ENCODE measurements at places on chromosomes 7 and 10.

DNA sequence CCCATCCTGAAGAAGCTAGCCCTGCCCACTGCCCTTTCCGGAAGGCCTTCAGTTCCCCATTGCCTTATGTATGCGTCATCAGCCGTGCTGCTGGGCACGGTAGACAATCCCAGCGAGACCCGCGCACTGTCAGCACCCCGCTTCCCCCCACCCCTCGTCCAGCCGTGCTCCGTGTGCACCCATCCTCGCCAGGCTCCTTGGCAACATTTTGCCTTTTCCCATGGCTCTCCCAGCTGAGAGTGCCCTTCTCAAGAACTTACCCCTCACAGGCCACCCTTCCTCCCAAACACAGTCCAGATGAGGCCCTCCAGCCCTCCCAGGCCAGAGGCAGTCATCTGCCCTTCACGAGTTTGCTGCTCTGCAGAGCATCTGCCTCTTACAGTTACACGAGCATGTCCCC, 633.8 kb upstream of the FOXK1 start:
- no peak for DNase-seq

DNA sequence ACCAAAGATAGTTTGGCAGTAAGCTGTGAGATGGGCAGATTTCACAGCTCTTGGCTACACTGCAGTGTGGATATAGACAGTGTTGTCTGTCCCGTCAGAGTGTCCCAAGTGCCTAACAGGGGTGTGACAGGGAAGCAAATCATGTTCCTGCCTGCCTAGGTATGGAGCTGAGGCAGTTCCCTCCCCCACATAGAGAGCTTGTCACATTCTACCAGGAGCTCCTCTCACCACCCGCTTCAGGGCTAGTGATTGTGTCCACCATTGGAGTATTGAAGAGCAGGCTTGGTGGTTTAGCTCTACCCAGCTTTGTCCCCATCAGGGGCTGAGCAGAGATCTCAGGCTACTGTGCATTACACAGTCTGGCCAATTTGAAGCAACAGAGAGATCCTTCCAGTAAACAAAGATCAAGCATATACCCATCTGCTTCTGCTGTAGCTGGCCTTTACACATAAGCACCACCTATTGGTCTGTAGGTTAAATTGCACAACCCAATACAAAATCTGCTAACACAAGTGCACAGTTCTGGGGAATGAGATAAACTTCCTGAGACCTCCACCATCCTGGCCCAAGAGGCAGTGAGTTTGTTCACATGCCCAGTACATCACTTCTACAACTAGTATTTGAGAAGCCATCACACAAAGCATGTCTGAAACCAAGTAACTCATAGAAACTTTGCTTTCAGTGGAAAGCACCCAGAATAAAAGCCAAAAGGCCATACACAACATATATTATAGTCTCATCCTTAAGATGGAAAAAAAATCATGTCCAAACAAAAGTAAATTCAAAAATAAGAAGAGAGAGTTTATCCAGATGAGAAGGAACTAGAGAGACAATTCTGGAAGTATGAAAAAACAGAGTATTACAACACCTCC, 67.3 kb downstream of the GLCCI1 start:
- no peak for DNase-seq

- DNase-seq, result no peak
Measured at GRCh38 chr10:26802527-26802926, 58.2 kb downstream of the ABI1 start.

GRCh38 chr7:147569116-147569913, 1021.3 kb upstream of the C7orf33 start:
- no peak for DNase-seq

- no peak for DNase-seq
Measured at GRCh38 chr10:73591935-73592699, 975 bp upstream of the USP54 start.

- DNase-seq, result no peak
Measured at GRCh38 chr7:22066522-22066921, 120.8 kb upstream of the CDCA7L start.

DNA sequence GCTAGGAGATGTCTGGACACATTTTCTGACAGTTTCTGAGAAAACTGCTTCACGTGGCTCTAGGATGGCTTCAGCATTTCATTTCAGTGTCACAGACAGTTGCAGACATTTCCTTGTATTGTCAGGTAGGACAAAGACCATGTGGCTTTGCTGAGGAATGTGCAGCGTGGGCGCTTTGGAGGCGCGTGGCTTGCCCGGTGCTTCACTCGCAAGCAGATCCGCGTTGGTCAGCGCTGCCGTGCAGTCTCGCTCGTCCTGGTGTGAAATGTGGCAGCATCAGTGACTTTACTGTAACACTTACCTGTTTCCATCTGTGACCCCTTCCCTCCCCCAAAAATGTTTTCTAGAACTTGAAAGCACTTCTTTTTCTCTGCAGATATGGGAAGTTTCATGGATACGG, 340.5 kb downstream of the SDK1 start:
- DNase-seq, result no peak

DNA sequence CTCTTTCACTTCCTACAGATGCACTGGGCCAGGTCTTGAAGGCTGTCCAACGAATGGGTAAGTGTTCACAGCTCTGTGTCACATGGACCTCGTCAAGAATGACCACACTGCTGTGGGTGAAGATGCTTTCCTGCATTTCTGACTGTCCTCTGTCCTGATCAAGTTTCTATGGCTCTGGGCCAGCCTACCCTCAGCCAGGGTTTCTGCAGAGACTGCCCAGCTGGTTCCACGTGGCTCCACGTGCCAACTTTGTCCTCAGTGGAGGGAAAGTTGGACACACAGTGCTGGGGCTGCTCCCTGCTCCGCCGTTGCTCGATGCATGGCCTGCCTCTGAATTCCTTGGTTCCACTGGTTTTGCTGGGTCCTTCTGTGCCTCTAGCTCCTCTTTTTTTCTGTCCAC, 152.3 kb downstream of the EGFR start:
- DNase-seq, result no peak

DNA sequence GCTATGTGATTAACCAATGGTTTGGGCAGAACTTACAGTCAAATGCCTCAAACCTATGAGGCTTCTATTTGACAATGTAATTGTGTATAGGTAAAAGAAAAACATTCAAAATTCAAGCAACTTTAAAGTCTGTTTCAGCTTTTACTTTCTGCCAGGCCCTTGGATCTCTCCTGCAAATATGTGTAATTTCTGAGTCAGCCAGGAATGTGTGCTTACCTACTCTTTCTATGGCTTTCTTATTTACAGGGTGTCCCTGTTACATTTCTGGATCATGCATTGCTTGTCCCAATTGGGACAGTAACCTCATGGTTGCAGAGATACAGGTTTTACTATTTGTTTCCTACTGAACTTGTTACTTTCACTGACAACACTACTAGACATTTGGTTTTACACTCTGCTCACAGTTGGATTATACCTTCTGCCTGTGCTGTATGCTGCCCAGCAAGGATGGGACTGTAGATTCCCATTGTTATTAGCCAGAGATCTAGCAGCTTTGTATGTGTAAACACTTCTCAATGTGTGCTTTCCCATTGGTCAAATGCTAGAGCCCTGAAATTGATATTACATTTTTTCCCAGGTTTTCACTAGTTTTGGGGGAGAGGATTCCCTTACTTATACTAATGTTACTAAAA, 355.3 kb downstream of the ARL4A start:
- no peak for DNase-seq

DNA sequence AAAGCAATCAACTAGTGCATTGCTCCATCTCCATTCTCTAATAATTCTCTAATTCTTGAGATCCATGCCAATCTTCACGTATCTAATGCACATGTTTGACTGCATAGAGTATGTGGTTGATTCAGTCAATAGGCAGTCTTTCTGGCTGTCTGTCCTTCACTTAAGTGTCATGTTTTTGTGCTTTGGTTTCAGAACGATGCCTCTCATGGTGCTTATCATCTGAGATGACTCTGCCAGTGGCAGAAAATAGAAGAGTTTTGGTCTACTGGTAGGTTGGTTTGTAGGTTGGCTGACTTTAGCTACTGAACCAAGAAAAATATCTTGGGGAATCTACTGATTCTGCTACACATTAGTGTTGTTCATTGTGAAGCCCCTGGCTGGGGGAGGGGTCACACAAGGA, 364.2 kb downstream of the SFMBT2 start:
- no peak for DNase-seq

DNA sequence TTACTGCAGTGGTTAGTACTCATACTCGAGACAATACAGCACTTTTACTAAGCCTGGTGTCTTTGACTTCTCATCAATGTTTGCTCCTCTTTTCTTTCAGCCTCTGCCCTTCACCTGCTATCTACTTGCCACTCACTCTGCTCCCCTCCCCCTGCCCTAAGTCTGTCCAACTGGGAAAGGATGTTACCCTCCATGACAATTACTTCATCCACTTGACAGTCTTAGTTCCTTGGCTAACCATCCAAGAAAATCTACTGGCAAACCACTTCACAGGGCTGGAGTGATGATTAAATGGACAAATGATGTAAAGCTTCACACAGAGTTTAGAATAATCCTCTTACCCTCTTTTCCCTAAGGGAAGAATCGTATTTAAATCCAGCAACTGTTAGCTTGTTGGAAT, 8.2 kb upstream of the DLD start:
- no peak for DNase-seq

- DNase-seq, result no peak
Measured at GRCh38 chr7:19754521-19755116, 18.8 kb downstream of the TMEM196 start.

DNA sequence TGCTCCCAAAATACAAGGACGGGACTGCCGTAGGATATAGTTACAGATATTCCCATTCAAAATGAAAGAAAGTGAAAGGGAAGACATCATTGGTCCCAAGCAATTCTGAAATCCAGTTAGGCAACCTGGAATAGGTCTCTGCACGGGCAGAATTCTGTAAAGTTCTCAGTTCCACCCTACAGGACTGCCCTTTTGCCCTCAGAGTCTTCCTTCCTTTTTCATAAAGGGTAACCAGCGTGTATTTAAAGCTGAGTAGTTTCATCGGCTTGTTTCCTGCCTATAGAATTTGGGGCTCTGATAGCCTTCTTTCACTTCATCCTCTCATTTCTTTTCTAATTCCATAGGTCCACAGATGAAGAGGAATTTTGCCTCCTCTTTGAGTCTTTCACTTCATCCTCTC, 20.0 kb downstream of the COPG2 start:
- DNase-seq, result no peak

DNA sequence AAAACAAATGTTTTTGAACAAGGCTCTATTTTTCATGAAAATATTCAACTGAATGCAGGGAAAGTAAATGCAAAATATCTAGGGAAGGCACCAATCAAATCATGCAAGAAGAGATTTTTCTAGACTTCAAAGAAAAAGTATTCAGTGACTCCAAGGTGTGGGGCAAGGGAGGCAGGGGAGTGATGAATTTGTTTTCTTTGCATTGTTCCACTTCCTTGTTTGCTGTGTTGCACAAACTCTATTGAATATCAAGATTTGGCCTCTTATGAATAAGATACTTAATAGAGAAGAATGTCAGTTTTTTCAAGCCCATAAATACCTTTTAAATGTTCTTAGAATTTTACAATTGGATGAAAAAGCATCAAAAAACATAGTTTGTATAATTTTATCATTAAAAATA, 26.4 kb downstream of the STEAP1 start:
- no peak for DNase-seq

- no peak for DNase-seq
Measured at GRCh38 chr10:97412891-97413304, 11.8 kb upstream of the RRP12 start.

DNA sequence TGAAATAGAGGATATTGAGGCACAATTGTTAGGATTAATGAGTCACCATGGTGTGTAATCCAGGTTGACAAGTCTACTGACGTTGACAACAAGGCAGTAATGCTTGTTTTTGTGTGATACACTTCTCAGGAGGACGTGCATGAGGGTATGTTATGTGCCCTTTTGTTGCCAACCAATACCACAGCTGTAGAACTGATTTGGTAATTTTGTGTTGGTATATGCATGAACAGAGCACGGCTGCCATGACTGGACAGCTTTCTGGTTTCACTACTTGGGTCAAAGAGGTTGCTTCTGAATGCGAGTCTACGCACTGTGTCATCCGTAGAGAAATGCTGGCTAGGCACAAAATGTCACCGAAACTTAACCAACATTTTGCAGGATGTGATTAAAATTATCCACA, 32.9 kb downstream of the PHTF2 start:
- DNase-seq, result peak; percentile 21

- no peak for DNase-seq
Measured at GRCh38 chr7:45416846-45417245, 157.3 kb upstream of the ADCY1 start.

GRCh38 chr7:11458736-11459483, 373.1 kb downstream of the THSD7A start:
- DNase-seq, result no peak

DNA sequence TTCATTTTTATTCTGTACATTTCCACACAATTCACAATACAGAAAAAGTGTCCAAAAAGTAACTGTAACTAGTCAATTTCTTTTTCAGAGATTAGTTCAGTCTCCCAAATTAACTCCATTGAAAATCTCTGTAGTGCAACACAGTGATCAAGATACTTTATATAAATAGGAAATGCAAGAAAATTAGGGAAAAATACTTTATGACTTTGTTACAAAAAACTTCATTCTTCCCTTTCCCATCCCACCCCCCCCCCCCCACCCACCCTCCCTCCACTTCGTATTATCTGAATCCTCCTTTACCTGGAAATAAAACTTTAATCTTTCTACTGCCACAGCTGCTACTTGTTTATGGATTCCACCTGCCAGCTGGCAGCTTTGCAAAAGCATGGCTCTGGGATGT, 37.5 kb upstream of the PTN start:
- no peak for DNase-seq

DNA sequence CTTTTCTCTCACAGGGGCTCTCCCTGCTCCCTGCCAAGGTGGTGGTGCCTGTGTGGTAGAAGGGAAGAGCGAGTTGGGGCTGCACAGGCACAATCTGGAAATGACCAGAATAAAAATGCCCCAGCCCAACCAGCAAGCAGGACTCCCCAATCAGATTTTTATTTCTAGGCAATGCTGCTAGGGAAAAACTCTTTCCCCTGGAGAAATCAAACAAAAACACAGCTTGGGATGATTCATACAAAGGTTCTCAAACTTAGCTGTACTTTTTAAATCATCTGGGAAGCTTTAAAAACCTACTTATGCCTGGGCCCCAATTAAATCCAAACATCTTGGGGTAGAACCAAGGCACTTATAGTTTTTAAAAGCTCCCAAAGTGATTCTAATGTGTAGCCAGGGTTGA, 243.2 kb downstream of the HTR7 start:
- DNase-seq, result no peak

GRCh38 chr7:27101171-27101956, 1.1 kb downstream of the HOXA2 start:
- no peak for DNase-seq

- DNase-seq, result no peak
Measured at GRCh38 chr7:34022626-34023025, 117.3 kb downstream of the BMPER start.

- no peak for DNase-seq
Measured at GRCh38 chr7:113856010-113856409, 62.8 kb downstream of the PPP1R3A start.

Measured in stimulated activated CD4-positive, alpha-beta T cell treated with anti-CD3 and anti-CD28 coated beads, TNF-alpha, amount 100 ng/mL, for 24 hours (primary cell).